ENCODE measurements at places on chromosomes 5 and 9.

- DNase-seq: peak; percentile 32
Measured at GRCh38 chr9:126722252-126722921, 82.5 kb upstream of the ZBTB43 start.

DNA sequence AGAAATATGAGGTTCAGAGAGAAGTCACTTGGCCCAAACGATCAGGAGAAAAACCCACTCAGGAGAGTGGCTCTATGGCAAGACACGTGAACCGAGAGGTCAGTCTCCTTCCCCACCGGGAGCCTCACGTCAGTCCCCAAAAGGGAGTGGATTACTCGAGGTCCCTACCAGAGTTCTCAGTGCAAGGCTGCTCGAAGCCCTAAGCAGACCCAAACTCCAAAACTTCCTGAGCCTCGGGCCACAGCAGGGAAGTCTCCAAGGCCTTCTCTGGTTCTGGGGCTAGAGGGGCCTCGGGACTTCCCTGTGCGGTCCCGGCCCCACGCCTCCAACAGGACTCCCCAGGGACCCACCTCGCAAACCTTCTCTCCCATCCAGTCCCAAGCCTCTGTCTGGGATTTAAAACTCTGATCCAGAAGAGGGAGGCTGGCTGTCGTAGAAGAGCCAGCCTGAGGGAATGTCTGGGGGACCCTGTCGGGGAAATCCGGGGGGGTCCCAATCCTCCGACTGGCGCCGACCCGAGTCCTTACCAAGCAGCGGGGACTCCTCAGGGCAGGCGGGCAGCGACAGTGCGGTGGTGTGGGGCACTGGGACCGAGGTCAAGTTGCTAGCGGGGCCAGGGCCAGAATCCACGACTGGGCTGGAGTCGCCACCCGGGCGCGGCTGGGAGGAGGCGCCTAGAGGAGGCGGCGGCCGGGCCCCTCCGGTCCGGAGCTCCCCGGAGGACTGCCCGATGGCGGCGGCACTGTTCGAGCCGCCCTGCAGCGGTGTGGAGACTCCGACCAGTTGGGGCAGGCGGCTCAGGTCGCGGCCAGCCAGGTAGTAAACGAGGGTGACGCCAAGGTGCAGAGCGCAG is 679 bp downstream of the B4GALT1 start:
- DNase-seq: no peak

DNA sequence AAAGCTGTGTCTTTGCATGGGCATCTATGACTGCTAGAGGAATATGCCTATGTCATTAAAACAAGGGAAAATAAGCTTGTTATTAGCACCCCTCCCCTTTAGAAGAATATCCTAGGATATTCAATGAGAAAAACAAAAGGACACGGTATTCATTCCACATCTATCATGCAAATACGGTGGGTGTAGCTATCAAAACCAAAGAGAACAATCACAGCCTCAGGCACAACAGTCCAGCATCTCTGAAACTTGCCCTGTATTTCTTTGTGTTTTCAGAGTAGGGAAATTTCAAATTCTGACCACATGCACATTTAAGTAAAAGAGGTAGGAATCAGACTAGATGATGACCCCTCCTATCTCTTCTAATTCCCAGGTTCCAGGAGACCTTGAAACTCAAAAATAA is 209.9 kb downstream of the EFNA5 start:
- no peak for DNase-seq

DNA sequence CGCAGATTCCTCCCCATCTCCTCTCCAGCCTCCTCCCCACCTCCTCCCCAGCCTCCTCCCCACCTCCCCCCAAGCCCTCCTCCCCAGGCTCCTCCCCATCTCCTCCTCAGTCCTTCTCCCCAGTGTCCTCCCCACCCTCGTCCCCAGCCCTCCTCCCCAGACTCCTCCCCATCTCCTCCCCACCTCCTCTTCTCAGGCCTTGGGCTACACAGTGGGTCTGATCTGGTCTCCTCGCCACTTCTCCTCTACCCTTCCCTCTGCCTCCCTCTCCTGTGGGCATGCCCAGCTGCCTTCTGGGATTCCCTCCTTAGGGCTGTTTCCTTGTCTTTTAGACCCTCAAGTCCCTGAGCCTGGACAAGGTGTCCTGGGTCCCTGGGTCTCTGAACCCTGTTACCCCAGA is 28.3 kb downstream of the CXXC5 start:
- DNase-seq: no peak

- no peak for DNase-seq
Measured at GRCh38 chr5:169431386-169431785, 130.4 kb upstream of the SLIT3 start.

DNA sequence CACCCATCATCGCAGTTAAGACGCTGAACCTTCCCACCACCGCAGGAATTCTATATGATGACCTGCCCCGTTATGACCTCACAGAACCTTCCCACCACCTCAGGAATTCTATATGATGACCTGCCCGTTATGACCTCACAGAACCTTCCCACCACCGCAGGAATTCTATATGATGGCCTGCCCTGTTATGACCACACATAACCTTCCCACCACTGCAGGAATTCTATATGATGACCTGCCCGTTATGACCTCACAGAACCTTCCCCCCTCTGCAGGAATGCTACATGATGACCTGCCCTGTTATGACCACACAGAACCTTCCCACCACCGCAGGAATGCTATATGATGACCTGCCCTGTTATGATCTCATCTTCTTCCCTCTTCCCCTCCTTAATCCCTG is 64.3 kb downstream of the IRX1 start:
- DNase-seq: no peak

GRCh38 chr5:121299153-121299552 is 552.5 kb upstream of the FTMT start:
- DNase-seq: no peak

DNA sequence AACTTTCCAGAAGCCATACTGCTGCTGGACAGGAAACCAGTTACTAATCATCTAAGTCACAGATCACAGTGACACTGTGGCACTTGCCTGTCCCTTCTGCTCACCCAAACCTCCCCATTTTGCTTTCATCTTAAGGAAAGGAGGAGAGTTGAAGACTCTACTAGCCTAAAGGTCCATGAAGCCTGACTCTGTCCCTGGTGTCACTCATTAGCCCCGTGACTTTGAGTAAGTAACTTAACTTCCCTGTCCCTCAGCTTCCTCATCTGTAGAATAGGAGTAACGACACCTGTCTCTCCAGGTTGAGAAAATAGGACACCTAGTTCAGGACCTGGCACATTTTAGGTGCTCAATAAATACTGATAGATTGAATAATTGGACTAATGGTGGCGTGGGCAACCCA is 536 bp upstream of the SLC6A7 start:
- DNase-seq: no peak

DNA sequence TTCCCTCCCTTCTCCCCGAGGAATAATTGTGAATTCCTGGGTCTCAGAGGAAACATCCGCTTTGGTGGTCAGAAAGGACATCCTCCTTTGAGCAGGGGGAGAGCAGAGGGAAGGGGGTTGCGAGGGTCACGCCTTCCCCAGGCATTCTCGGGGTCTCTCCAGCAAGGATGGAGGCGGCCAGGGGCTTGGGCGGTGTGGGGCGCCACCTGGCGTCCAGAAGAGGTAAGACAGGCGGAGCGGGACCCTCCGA is 129.1 kb downstream of the KCNIP1 start:
- DNase-seq: no peak

- no peak for DNase-seq
Measured at GRCh38 chr5:158368686-158369085, 509.7 kb upstream of the CLINT1 start.

DNA sequence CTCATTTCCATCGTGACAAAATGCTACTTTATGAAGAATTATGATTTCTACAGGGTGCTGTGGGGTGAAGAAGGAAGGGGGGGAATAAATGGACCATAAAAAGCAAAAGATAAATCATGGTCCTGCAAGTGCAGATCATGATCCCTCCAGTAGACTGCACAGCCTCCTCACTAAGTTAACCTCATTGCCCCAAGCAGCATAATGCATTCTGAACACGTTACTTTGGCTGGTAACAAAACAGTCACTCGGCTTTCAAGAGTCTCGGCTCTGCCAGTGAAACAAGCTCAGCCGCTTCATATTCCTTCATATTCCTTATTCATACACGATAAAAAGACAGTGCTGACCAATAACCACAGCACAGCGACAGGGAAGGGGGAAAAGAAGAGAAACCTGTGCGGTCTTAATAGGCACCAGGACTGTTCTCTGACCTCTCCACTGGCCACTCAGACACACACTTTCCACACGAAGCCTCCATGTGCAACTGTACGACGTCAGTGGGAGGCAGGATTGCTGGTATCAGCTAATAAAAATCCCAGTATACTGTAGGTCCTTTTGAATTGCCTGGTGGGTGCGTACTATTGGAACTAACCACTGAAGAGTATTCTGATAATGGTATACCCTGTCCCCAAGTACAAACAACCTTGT is 60.5 kb downstream of the ANKH start:
- DNase-seq: no peak

- no peak for DNase-seq
Measured at GRCh38 chr5:14447958-14448911, 133.4 kb upstream of the OTULINL start.

- DNase-seq: no peak
Measured at GRCh38 chr9:98538203-98538602, 170.5 kb downstream of the GABBR2 start.

- no peak for DNase-seq
Measured at GRCh38 chr5:172038167-172038566, 31.7 kb upstream of the FBXW11 start.

DNA sequence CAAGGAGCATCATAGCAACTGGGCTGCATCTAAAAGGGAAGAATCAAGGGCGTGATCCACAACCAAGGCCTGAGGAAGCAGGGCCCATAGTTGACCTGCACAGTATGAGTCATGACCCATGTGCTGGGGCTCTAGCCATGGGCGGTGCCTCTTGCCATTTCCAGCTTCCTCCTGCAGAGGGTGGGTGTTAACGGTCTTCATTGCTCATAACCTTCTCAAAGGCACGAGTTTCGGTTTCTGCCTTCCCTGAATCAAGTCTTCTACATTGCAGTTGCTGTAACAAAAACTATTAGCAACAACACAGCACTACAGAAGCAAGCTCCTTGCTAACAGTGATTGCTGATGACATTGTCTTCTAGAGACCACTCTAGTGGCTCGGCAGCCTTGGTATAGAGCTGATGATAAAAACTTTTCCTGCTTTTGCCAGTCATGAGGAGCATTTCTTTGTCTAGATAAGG is 66.9 kb downstream of the CTSL start:
- DNase-seq: peak; percentile 90

DNA sequence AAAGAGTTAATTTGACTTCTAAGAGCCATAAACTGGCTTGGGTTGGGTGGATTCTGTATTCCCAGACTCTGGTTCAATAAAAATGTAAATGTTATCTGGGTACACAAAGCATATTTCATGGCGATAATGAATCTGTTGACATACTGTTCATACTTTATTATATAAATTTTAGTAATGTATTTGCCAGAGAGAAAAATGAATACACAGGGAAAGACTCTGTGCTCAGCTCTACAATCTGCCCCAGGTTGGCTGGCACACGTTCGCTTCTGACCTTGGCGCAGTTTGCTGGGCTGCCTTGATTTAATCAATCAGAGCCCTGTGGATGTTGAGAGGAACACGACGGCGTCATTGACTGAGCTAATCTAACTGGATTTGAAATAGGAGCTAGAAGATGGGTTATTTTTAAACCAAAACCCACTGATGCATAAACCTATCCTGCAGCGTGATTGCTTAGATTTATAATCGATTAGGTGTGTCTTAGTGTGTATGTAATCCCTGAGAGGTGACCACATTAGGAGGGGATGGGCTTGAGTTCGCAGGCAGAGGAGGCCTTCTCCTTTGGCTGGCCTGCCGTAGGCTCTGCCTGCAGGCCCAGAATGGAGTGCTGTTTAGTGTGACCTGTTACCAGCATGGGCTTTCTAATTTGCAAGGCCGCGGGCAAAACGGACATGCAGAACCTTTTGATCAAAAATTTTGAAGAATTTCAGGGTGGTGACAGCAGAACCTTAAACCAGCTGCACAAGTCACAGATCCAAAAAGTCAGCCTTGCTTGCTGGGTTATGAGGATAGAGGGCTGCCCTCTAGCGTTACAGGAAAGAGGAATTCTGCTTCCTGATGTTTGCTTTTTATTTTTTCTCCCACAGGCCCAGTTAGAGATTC is 3.9 kb upstream of the ADCY2 start:
- DNase-seq: no peak

- no peak for DNase-seq
Measured at GRCh38 chr9:93918061-93918460, 37.1 kb downstream of the BARX1 start.

GRCh38 chr9:128921881-128922763 is 1.3 kb downstream of the PHYHD1 start:
- no peak for DNase-seq

DNA sequence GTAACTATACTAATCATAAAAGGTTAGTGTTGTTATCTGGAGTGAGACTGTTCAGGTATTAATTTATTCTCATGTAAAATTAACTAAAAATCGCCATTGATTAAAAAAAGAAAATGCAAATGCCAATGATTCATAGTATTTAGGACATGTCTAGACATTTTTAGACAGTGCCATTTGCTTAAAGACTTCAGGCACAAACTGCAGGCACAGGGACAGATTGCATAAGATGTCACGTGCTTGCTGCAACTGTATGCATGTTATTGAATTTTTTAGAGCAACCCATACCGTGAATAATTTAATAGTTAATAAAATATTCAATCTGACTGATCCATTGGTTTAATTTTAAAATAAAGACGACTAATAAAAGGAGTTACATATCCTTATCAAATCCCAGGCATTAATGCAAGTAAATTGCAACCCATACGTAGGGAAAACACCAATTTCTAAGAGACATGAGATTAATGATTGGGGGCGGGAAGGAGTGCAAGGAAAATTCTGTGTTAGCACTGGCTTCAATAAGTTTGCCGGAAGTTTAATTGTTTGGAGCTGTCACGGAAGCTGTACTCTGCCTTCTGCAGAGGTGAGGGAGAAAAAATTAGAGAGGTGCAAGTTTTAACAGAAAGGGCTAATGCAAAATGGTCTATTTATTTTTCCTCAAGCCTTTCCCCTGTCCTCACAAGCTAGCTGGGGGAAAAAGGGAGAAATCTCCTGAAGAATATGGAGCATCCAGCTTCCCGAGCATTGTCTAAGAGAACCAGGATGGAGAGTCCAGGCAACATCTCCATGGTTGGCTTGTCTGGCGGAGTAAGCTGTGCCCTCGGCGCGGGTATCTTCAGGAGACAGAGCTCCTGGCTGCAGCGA is 2.9 kb downstream of the EDIL3 start:
- DNase-seq: peak; percentile 29

DNA sequence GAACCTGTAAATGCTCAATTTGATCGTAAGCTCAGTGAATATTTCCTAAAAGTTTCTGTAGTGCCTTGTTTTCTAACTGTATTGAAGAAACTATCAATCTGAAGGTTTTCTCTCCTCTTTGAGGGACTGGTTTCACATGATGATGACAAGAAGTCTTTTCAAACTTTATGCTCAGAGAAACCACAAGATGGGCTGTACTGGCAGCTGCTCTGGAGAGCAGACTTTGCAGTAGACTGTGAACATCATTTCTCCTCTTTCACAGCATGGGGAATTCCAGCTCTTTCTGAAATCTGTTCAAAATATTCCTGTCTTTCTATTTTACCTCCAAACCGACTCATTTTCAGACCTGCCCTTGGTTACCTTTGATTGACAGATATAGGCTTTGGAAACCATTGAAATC is 194.4 kb downstream of the IZUMO3 start:
- no peak for DNase-seq

GRCh38 chr9:135413086-135413375 is 66.6 kb upstream of the PPP1R26 start:
- DNase-seq: no peak

Measured in AML-193 (cell line).